HTR-8/SVneo (cell line): ENCODE measurements at places on chromosomes 7 and 10.

- no peak for DNase-seq
Measured at GRCh38 chr7:36208426-36208825, 55.4 kb downstream of the EEPD1 start.

DNA sequence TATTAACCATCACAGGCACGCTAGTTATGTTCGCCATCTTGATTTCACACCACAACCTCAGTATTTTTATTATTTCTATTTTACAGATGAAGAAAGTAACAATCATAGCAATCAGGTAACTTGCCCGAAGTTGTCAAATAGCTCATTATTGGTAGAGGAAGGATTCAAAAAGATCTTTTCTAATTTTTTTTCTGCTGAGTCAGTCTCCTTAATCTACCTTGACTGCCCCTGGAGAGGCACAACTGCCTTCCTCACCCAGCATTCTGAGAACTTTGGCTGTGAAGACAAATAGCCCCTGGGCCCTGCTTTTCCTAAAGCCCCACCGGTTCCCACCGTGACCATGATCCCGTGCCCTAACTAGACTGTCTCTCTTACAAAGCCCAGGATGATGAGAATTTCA, 99.2 kb downstream of the TRIL start:
- no peak for DNase-seq

- no peak for DNase-seq
Measured at GRCh38 chr10:32408690-32409089, 37.2 kb upstream of the CCDC7 start.

GRCh38 chr10:5752301-5752871, 60.8 kb downstream of the GDI2 start:
- DNase-seq: no peak

- DNase-seq: no peak
Measured at GRCh38 chr10:74328388-74328787, 177.4 kb downstream of the ADK start.

- DNase-seq: peak; percentile 22
Measured at GRCh38 chr10:7153750-7154149, 257.1 kb downstream of the SFMBT2 start.

GRCh38 chr7:39197831-39198230, 220.1 kb downstream of the POU6F2 start:
- DNase-seq: no peak

DNA sequence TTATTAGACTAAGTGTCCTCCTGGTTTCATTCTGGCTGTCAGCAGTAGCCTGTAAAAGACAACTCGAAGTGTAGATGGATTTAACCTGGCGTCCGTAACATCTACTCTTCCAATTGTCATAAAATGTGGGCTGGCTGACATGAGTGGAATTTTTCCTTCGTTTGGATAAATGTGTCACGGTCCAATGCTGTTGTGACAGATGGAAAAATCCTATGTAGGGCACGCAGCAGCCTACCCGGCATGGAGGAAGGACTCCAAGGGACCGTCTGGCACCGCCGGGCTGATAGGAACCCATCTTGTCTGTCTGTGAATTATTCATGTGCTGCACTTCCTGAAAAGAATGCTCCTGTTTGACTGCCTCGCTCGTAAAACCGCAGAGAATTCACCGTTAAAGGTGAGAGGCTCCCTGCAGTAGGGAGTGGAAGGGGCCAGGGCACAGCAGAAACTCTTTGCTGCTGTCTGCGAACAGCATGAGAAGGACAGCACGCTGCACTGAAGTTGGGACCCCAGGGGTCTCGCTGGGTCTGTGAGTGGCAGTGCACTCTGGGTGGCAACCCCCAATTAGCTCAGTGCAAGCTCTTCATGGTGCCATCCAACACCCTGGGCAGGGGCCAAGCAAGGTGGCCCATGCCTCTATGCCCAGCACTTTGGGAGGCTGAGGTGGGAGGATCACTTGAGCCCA, 1.6 kb upstream of the ORAI2 start:
- no peak for DNase-seq

DNA sequence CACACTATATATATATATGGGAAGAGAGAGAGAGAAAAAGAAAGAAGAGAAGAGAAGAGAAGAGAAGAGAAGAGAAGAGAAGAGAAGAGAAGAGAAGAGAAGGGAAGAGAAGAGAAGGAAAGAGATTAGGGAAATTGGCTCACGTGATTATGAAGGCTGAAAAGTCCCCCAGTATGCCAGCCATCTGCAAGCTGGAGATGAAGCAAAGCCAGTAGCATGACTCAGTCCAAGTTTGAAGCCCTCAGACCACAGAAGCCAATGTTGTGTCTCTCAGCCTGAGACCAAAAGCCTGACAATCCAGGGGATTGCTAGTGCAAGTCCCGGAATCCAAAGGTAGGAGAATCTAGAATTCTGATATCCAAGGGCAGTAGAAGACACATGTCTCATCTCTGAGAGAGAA, 206.3 kb upstream of the PRSS1 start:
- DNase-seq: no peak

DNA sequence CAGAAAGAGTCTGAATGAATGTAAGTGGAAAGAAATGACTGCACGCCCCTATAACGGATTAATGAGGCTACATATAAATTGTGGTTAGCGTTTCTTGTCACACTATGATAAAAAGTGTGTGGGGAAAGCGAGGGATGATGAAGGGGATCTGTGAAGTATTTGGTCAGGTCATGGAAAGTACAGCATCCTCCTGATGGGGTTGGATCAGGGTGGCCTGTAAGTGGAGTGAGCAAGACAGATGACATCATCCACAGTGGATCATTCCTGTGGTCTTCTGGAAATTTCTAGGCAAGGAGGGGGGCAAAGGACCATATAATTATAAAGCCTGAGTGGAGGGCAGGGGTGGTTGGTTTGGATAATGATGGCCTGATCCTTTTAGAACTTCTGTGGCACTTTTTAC, 606.0 kb downstream of the INHBA start:
- no peak for DNase-seq

DNA sequence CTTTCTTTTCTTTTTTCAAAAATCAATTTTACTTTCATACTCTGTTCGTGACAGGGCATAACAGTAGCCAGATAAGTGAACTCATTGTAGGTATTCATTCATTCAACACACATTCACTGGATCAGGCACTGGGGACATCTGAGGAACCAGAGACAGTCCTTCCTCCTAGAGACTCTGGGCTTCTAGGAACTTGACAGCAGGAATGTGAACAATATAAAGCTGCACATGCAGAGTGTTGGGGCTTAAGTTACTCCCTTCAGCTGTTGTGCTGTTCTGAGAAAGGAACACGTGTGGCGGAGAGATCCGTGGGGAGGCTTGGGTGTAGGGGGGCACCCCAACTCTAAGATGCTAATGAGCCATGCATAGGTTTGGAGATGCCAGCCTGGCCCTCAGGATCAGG, 120.4 kb downstream of the PKD1L1 start:
- DNase-seq: no peak

DNA sequence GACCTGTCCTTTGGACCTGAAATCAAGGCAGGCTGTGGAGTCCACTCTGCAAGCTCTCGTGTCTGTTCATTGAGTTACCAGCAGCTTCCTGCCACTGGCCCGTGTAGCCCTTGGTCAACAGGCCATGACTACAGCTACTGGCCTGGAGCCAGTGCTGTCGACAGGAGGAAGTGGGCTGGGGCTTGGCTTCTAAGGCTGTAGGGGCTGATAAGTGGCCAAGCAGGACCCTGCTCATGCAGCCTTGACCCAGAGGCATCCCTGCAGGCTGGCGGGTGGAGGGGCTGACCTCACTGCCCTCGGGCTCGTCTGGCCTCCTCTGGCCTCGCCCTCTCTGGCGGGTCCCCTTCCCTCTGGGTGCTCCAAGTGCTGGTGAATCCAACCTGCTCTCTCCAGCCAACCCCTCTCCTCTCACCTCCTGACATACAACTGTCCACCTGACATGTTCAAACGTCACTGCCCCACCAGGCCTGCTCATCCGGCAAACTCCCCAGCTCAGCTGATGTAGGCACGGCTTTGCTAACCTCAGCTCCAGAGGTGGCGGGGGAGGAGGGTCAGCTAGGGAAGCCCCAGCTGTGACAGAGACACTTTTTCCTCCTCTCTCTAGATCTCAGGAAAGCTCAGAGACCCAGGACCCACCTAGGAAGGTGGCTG, 188.6 kb upstream of the LYZL2 start:
- peak; percentile 29 for DNase-seq

DNA sequence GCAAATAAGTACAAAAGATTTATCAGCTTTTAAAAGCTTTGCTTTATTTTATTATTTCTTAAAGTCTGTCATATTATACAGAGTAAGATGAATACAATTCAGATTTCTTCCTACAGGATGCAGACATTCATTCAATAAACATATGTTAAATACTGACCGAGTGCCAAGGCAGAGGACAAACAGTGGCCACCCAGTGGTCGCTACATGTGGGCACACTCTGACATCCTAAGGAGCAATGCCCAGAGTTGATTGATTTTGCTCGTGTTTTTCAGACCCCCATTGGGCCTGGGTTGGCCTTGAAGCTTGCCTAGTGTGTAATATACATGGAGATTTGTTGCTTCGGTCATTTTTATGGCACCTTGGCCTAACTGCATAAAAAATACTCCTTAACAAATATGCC, 201.2 kb downstream of the CCDC3 start:
- DNase-seq: no peak

GRCh38 chr7:68122801-68123200, 1126.2 kb downstream of the TYW1 start:
- no peak for DNase-seq

- no peak for DNase-seq
Measured at GRCh38 chr7:867001-867405, 9.4 kb upstream of the GET4 start.

DNA sequence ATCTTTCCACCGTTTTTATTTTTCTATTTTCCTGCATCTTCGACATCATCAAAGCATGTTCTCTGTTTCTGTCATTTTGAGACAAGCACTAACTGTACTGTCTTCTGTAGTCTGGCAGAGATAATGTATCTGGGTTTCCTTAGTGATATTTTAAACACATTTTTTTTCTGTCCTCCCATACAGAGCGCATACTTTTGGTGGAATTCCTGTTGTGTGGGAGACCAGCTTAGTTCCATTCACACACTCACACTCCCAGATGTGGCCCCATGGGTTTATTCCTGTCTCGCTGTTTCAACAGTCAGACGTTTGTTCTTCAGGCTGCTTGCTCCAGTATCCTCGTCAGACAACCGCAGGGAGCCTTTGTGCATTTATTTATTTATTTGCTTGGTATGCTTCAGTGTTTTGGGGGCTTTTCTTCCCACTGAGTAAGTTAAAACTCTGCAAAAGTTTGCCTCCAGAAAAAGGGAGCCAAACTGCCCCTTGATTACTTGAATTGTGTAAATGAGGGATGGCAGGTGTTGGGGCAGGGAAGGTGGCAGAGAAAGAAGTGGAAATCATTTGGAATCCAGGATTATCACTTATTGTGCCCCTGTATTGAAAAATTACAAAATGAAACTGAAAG, 456.8 kb upstream of the KLF6 start:
- peak; percentile 24 for DNase-seq

- peak; percentile 43 for DNase-seq
Measured at GRCh38 chr10:114026189-114027040, 17.3 kb upstream of the ADRB1 start.

- DNase-seq: no peak
Measured at GRCh38 chr7:101226721-101227120, 8.8 kb downstream of the ZNHIT1 start.

GRCh38 chr10:25328361-25328760, 153.6 kb downstream of the GPR158 start:
- DNase-seq: no peak

GRCh38 chr10:132723330-132723970, 62.5 kb downstream of the NKX6-2 start:
- no peak for DNase-seq

DNA sequence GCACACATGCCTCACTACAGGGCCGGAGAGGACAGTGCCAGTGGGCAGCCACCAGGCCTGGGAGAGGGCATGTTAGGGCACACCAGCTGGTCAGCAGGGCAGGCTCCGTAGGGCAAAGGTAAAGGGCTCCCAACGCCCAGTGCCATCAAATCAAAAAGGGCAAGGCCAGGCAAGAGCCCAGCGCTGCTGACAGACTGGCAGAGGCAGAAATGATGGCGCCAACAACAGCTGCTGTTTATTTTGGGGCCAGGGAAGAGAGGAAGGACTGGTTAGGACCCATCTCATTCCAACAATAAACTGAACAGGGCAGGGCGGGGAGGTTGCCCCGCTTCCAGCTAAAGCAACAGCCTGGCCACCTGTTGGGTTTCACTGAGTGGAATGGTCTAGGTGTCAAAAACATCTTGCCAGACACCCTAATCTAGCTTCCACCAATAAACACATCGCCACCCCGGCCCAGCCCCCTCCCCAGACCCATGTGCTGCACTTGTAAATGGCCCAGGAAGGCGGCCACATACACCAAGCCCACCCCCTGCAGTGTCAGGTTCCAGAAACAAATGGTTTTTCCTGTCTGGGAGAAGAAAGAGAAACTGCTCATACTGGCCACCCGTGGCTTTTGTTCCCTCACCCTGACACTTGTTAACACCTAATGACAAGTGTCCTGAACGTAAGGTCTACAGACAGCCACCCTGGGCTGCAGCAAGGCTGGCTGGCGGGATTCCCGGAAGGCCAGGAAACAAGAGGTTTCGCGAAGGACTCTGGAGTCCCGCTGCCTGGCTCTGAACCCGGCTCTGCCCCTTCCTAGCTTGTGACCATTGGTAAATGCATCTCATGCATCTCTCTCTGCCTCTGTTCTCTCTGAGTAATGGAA, 15.3 kb downstream of the SH3PXD2A start:
- DNase-seq: no peak

DNA sequence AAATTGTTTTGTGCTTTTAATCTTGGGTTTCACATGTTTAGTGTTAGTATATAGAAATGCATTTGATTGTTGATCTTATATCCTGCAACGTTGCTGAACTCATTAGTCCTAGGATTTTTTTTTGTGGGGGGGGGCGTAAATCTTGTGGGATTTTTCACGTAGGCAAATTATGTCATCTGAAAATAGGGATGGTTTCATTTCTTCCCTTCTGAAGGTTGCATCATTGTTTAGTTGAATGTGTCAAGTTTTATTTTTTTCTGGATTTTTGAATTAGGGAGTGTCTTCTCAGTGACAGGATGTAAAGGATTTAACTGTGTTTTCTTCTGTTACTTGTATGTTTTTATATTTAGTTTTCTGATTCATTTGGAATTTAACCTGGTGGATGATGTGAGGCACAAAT, 26.7 kb downstream of the MKLN1 start:
- DNase-seq: no peak

DNA sequence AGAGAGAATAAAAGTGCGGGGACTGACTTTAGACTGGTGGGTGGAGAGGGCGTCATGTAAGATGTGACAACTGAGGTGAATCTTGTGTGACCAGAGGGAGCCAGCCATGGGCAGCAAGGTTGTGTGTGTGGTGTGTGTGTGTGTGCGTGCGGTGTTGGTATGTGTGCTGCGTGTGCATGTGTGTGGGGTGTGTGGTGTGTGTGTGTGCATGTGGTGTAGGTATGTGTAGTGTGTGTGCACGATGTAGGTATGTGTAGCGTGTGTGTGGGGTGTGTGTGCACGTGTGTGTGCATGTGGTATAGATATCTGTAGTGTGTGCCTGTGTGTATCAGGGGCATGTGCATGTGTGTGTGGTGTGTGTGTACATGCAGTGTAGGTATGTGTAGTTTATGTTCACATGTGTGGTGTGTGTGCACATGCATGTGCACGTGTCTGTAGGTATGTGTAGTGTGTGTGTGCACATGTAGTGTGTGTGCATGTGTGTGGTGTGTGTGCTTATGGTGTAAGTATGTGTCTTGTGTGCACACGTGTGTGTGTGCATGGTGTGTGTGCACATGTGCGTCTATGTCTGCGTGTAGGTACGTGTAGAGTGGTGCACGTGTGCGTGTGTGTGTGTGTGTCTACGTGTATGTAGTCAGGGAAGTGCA, 312.3 kb upstream of the MKI67 start:
- no peak for DNase-seq

- DNase-seq: no peak
Measured at GRCh38 chr10:108003061-108003460, 838.6 kb upstream of the SORCS1 start.
